ENCODE measurements at places on chromosomes 6 and 20. TPM values are rescaled to one million over a fixed set of nuclear protein-coding genes. Genes with fewer than 3 reads are reported as not detected.

DNA sequence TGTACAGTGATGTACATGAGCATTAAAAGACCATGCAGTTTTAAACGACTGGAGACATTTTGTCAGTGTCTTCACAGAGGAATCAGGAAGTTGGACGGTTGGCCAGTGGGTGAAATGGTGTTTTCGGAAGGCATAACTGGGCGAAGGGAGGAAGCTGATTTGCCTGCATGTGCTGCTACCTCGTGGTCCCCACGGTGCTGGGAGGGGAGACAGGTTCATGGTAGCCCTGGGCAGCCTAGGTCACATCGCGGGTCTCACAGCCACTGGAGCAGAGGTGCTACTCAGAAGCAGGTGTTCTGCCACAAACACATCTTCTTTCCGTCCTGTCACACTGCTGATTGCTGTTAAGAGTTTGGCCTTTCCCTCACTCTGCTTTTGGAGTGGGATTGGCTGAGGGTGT lies 35.2 kb downstream of the HIVEP1 start:
- H3K27me3 ChIP-seq, result no peaks in the 10 kb centered on the region
- peaks cover 69% of the 10 kb centered on the region for H3K4me1 ChIP-seq

Gene JPH2
- total RNA-seq, result not detected

Gene IL17A
- not detected for total RNA-seq

Gene CD109
- 29.3 TPM for total RNA-seq

GRCh38 chr6:80460257-80460865 lies 353.9 kb downstream of the BCKDHB start:
- no peaks in the 10 kb centered on the region for H3K27me3 ChIP-seq
- H3K36me3 ChIP-seq, result no peaks in the 10 kb centered on the region
- H3K27ac ChIP-seq, result no peak overlapping the region

Gene GRM1
- not detected for total RNA-seq

- H3K4me1 ChIP-seq, result peaks cover 44% of the 10 kb centered on the region
- peaks cover 27% of the 10 kb centered on the region for H3K36me3 ChIP-seq
- no peak for DNase-seq
- peak overlapping the region; percentile 96 for H3K27ac ChIP-seq
- H3K4me3 ChIP-seq, result peak overlapping the region; percentile 99
These were observed 417 bp downstream of the VAPB start for GRCh38 chr20:58389324-58389967.

Gene C6orf141
- total RNA-seq, result not detected

GRCh38 chr6:30234356-30234755 lies 21.1 kb upstream of the TRIM26 start:
- H3K27me3 ChIP-seq, result peaks cover 47% of the 10 kb centered on the region
- no peaks in the 10 kb centered on the region for H3K4me1 ChIP-seq
- no peak overlapping the region for H3K27ac ChIP-seq
- no peak overlapping the region for H3K4me3 ChIP-seq
- no peak for DNase-seq

Measured in activated T-helper 1 cell treated with anti-CD3 and anti-CD28 coated beads, Interleukin-12 subunit alpha, Interleukin-12 subunit beta, Interleukin-2, Interleukin-4 antibody, amounts not matched to agents 30 ng/mL and 10 ng/mL and 1 ng/mL, durations not matched to agents 14 hours and 24 hours and 36 hours (primary cell).